ENCODE measurements at places on chromosomes 7 and 10.

DNA sequence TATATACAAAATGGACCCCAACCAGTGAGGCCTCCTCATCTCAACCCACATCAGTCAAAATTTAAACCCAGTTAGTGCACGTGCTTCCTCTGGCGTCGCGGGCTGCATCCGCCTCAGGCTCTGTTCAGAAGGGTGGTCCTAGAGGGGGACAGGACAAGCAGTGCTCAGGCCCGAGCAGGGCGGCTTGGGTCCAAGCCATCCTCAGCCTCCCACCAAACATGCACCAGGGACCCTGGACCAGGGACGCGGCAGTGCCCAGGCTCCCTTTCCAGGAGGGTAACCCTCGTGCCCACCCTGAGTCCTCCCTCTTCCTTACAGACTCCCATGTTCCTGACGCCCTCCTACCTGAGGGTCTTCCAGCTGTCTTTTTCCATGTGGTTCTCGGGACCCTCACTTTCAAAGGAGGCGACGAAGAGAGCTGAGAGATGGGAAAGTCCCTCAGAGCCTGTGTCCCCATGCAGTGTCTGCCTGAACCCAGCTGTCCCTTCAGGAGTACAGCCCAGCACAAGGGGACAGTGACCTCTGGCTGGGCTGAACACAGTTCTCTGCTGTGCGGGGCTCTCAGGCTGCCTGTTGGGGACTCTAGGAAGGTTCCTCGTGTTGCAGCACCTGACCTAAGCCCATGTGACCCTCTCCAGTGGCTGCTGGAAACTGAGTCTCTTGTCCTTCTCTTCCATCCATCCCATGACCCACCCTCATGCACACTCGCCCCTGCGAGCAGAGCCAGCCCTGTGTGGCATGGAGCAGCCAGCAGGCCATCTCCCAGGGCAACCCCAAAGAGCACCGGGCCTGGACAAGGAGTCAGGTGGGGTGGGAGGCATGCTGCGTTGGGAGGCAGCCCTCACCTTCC is 58.1 kb downstream of the CSGALNACT2 start:
- no peak for DNase-seq

DNA sequence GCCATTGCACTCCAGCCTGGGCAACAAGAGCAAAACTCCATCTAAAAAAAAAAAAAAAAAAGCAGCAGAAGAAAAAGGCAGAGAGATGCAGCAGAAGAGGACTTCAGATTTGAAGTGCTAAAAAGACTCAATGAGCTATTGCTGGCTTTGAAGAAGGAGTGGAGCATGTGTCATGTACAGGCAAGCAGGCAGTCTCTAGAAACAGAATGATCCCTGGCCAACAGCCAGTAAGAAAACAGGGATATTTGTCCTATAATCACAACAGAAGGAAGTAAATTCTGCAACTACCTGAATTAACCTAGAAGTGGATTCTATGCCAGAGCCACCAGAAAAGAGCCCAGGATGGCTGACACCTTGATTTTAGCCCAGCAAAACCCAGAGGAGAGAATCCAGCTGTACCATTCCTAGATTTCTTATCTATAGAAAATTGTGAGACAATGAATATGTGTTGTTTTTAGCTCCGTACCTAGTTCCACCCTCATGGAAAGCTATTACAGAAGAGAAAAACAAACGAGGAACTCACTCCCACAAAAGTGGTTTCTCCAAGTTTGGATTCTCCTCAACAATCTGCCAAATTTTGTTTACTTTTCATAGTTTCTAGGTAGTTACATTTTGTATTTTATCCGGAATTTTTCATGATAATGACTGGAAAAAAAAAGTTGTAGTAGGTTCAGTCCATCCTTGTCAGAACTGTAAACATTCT is 198.2 kb upstream of the GNAI1 start:
- DNase-seq = no peak

GRCh38 chr10:104300736-104301292 is 31.8 kb downstream of the GSTO2 start:
- peak; percentile 97 for DNase-seq

GRCh38 chr10:78717200-78717599 is 351.6 kb upstream of the ZMIZ1 start:
- peak; percentile 55 for DNase-seq
